NAMALWA (cell line): ENCODE measurements at places on chromosomes 6 and 20.

GRCh38 chr6:4553387-4553786, 222.8 kb upstream of the CDYL start:
- no peak for DNase-seq

- no peak for DNase-seq
Observed at GRCh38 chr20:3751675-3752385, 15.7 kb downstream of the ADISSP start.

DNA sequence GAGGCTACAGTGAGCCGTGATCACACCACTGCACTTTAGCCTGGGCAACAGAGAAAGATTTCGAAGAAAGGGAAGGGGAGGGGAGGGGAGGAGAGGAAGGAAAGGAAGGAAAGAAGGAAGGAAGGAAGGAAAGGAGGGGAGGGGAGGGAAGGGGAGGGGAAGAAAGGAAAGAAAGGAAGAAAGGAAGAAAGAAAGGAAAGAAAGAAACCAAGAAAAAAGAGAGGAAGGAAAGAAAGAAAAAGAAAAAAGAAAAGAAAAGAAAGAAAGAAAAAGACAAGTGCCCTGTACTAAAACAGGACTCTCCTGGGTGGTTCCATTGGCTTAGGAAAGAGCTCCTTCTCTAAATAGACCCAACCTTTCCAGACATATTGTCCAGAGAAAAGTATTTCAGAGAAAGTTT, 136.6 kb downstream of the PXDC1 start:
- DNase-seq: no peak

- peak; percentile 31 for DNase-seq
Observed at GRCh38 chr6:48087448-48087847, 23.5 kb downstream of the PTCHD4 start.

DNA sequence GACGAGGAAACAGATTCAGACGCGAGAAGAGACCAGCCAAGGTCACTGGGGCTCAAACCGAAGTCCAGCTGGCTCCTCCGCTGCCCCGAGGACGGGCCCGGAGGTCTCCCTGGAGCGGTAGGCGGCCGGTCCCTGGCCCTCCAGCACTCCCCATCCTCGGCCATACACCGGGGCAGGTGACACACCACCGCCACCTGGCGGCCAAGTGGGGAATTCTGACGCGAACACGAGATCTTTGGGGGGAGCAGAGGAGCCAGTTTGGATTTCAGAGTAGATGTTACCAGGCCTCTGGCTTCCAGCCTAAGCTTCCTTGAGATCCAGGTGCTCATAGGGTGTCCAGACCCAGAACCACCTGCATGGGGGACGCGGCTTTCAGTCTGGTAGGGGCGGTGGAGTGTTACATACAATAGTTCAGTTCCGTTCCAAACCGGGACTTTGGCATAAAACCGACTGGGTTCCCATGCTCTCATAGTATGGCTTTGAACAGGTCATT, 16.1 kb downstream of the BPIFB1 start:
- peak; percentile 78 for DNase-seq

DNA sequence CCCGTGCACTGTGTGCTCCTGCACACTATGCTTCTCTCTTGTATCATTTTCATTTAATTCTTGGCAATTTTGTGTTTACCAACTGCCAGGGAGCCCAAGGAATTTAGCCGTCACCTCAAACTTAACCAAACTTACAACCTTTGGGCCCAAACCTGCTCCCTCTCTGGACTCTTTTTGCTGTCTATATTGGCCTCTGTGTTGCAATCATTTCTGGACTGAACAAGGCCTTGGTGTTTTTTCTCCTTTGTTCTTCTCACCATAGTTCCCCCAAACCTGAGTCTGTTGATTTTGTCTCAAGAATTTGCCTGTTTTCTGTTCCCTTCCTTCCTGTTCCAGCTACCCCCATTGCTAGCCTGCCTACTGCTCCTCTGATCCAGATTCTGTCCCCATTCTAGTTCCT, 19.2 kb downstream of the DCBLD1 start:
- no peak for DNase-seq

DNA sequence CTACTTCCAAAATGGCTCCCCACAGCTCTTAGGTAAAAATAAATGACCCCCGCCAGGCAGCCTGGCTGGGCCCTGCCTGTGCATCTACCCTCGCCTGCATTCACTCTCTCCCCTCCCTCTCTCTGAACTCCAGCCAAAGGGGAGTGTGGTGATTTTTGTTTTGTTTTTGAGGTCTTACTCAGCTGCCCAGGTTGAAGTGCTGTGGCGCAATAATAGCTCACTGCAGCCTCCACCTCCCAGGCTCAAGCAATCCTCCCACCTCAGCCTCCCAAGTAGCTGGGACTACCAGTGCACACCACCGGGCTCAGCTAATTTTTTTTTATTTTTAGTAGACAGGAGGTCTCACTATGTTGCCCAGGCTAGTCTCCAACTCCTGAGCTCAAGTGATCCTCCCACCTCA, 15.8 kb downstream of the NFATC2 start:
- DNase-seq: no peak

GRCh38 chr6:40336940-40337760, 250.0 kb downstream of the LRFN2 start:
- DNase-seq: no peak

DNA sequence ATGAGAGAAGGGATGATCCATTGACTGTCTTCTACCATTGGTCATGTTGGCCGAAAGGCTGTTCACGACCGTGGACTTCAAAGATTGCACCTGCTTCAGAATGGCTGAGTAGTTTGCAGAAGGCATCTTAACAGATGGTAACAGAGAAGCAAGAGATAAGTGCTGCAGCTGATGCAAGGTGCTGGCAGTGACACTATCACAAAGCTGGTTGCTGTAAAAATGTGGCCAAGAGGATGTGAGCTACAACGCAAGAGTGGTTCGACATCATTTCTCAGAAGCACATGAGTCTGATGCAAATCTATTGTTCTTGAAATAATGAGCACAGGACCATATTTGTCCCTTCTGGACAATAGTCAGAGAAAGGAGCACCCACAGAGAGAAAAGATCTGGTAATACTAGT, 27.0 kb upstream of the ANKEF1 start:
- no peak for DNase-seq

DNA sequence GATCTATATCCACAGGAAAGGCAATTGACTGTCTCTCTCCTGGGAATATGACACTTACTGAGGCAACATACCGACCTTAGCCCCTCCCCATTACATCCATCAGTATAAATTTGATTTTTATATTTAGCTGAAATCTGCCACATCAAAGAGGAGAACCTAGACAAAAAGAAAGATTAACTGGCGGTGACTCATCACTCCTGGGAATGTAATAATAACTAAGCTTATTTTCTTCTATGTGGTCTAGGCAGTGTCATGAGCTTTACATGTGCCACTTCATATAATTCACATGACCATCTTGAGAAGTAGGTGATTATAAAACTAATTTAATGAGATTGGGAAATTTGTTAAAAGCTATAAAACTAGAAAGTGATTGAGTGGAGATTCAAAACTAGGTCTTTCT, 520.0 kb upstream of the HS3ST5 start:
- DNase-seq: no peak

DNA sequence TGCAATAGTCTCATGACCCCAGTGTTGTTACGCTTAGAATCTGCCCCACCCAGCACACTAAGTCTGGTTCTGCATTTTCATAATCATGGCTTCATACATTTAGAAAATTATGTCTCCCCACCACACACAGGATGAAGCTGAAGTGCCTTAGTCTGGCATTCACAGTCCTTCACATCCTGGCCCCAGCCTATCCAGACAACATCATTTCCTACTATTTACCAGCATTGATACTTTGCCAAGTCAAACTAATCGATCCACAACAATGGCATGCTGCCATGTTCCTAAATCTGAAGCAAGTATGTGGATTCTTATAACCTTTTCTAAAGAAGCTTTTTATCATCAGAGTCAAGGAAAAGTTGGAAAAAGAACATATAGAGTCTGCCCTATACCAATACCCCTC, 132.4 kb upstream of the FBXL4 start:
- no peak for DNase-seq

DNA sequence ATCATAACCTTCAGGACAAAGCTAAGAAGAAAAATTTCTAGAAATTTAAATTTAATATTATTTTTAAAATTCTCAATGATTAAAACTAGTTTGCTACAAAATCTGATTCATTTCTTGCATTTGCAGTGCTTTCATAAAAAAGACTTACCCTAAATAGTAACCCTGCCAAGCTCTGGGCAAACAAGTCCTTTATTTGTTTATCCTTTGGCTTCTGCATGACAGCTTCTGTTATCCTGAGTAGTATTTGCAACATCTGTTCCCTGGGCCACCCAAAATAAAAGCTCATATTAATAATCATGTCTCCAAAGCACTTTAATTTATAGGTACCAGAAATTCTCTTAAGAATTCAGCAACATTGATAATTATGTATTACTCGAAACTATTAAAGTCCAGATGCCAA, 101.3 kb downstream of the RALGAPA2 start:
- no peak for DNase-seq

- no peak for DNase-seq
Observed at GRCh38 chr6:36937896-36938295, 16.6 kb upstream of the PI16 start.

DNA sequence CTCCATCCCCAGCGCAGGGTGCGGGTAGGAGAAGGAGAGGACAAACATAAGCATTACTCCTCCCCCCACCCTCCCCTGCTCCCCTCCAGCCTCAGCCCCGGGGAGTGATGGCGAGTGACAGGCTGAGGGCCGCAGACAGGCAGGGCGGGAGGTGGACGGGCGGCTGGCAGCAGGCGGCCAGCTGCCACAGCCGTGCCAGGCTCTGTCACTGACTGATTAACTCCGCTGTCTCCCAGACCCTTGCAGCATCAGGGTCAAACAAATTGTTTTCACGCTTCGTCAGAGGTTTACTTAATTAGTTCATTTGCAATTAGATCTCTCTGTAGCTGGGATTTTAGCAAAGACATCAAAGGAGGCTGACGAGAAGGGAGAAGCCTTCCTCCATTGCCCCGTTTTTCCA, 41.9 kb downstream of the FOXP4 start:
- DNase-seq: no peak

DNA sequence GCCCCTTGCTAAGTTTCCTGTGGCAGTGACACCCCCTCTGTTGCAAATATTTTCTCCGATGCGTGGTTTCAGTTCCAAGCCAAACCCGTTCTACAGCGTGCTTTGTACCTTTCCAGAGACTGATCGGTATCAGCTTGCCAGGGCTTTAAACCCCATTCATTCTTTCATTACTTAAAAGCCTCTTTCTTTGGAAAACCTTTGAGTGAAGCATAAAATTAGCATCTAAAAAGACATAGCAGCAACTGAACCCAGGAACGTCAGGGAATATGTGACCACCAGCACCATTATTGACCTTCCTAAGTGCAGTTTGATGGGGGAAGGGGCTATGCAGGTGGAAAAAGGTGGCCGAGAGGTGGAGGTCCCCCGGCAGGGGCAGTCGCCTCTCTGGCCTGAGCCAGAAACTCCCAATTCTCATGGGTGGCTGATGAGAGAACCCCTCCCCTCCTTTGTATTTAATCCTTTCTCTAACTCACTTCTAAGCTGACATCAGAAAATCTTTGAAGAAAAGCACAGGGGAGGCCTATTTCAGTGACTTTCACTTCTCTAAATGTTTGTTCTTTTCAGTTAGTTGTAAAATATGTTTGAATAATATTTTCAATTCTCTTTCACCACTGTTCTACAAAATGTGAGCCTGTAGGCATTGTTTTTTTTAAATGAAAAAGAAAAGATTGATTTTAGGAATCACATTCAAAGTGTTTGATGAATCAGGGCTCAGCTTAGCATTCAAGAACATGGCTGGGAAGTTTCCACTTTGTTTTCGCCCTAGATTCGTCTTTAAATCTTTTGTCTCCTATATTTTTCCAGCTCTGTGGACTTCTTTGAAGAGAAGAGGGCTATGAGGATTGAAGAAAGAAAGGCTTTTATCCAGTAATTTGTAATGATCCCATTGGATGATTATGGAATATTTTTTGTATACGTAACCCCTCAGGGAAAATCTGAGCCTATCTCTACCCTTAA, 89.2 kb downstream of the RSPH3 start:
- DNase-seq: peak; percentile 86

- peak; percentile 71 for DNase-seq
Observed at GRCh38 chr6:33161354-33162331, 30.6 kb downstream of the COL11A2 start.

DNA sequence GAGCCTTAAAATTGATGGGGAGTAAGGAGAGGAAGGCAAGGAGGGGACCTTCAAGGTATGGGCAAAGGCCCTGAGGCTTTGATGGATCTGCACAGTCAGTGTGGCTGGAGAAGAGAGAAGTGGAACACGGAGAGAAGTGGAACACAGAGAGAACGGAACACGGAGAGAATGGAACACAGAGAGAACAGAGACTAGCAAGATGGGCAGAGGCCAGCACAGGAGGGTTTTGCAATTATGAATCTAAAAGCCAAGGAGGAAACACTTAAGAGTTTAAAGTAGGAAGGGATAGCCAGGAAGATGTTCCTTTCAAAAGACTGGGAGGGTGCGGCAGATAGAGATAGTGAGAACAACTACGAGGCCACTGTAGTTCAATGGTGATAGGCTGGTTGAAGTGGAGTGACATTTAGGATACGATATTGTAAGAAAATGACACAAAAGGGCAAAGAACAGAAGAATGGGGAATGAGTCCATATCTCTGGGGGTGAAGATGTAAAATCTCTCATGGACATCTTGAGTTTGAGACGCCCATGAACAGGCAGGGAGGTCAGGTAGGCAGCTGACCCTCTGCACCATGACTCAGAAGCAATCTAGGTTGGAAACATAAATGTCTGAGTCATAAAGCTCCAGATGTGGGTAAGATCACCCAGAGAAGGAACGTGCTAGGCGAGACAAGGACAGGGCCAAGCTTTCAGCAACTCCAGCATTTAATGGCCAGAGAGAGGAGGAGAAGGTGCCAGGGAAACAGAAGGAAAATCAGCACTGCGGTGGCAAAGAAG, 25.4 kb downstream of the ZMYND8 start:
- DNase-seq: no peak

- DNase-seq: no peak
Observed at GRCh38 chr20:46797206-46797605, 87.8 kb downstream of the SLC2A10 start.

GRCh38 chr20:24662752-24663365, 193.4 kb downstream of the SYNDIG1 start:
- DNase-seq: no peak

- DNase-seq: no peak
Observed at GRCh38 chr6:25469797-25470388, 182.1 kb upstream of the SCGN start.

- no peak for DNase-seq
Observed at GRCh38 chr20:25360631-25361286, 29.9 kb downstream of the ABHD12 start.

DNA sequence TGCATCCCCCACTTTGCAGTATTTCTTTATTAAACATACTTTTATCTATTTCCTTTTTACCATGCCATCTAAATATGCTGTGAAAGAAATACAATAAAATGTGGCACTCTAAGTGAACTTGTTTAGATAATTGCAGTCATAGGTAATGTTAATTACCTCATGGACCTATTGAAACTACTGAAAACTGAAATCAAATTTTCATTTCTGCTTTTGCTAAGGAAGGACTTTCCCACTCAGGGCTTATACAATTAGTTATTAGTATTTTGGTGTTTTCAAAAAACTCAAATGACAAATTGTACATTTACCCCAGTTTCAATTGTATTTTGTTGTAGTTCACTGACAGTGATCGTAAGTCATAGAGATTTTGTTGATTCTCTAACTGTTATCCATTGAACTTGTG, 88.4 kb downstream of the ID4 start:
- DNase-seq: no peak
